ENCODE measurements at places on chromosomes 11 and 22.

- DNase-seq, result no peak
These were observed 48.9 kb downstream of the RTL6 start for GRCh38 chr22:44449061-44449682.

- DNase-seq, result peak; percentile 42
These were observed 2.7 kb upstream of the GAB2 start for GRCh38 chr11:78420255-78420764.

- DNase-seq, result no peak
These were observed 30.3 kb downstream of the PDE3B start for GRCh38 chr11:14673824-14674405.

DNA sequence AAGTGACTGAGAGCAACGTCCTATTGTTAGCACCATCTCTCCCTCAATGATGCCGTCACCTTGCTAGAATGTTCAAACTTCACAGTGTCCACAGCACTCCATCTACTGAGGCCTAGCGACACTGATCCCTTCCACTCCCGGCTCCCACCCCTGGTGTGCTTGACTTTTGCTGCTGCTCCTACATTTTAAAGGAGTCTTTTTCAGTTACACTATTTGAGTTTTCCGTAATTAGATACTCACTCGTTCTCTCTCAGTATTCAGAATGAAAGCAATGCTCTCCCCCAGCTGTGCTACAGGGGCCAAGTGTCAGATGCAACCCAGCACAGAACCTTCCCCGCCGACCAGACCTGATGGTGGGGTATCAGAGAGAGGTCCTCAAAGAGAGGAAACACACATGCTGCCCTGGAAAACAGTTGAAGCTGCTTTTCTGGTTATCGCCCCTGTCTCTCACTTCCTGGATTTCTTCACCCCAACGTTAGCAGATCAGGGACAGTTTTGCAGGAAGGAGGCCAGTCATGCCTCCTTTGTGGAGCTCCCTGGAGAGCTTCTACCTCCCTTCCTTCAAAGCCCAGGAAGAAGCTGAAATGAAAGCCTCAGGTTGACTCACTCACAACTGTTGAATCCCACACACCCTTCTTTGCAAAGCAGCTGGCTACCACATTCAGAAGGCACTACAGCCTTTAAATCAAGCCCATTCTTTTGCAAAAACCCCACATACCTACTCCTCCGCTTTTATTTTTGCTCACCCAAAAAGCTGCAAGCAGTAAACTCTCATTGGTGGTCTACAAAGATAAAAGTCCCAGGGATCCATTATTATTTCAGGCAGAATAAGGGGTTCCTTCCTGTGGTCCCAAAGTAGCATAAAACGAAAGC is 23.5 kb downstream of the LARGE1 start:
- peak; percentile 78 for DNase-seq

- no peak for DNase-seq
These were observed 16.6 kb downstream of the SCUBE1 start for GRCh38 chr22:43326331-43327156.

- DNase-seq, result no peak
These were observed 892.8 kb downstream of the NTM start for GRCh38 chr11:132263241-132263640.

DNA sequence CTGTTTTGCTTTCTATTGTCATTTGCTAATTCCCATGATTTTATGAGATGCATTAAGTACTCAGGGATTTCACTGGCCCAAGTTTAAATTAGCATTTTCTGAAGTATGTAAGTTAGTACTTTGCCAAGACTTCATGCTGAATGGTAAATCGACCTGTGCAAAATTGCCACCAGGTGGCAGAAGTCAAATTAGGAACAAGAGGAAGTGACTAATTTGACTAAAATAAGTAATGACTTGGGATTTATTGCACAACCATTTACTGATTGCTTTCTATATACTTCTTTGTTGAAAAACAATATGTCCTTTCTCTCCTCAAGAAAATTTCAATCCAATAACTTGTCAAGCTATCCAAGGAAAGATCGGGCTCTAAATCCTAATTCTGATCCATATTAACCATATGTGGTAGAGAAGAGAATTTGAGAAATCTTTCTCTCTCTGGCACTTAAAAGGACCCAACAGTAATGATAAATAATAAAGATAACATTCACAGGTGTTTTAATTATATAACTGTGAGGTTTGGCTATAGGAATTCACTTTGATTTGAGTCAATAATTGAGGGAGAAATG is 253.7 kb upstream of the CHORDC1 start:
- DNase-seq, result peak; percentile 31

DNA sequence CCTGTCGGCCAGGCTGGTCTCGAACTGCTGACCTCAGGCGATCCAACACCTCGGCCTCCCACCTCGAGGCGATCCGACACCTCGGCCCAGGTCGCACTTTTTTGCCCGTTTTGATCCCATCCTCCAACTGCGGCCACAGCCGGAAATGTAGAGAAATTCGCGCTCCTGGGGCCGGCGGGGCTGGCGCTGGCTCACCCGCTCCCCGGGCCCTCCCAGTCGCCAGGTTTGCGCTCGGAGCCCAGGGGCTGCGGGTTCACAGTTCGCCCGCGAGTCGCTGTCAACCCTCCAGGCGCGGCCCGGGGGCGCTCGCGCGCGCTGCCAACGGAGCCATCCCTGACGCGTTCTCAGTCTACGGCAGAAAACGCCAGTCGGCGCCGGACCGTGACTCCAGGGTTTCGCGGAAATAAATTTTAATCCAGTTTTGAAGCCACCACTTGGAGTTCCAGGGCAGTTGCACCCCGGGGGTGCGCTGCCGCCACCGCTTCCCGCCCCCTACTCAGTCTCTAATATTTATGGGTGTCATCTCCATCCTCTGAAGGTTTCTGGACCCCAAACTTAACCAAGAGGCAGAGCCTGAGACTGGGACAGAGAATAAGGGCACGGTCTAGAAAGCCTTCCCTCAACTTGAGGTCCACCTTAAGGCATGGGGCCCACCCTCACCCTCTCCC is 1.5 kb upstream of the KLHDC7B start:
- DNase-seq, result peak; percentile 89

DNA sequence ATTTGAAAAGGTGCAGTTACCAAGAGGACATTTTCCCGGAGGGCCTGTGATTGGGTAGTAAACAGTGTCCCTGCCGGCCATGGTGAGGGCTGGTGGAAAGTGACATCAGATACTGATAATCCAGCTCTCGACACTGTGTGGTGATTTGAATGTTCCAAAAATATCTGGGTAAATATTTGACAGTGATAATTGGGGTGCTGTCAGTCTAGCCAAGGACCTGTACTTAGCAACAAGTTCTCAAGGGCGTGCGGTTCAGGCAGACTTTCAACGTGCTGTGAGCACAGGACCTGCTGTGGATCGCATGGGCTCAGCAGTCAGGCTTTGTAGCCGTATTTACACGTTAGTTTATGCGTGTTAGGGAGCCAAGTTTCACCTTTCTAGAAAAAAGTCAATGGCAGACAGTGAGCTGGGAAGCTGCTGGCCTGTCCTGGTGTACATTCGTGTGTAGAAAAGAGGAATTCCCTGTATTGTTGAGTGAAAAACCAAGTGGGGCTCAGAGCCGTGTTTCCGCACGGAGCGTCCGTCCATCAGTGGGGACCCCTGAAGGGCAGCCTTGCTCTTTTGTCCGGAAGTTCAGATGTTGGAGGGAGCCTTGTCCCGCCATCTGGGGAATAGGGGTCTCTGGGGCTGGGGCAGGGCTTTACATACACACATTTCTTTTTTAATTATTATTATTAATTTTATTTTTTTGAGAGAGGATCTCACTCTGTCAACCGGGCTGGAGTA is 11.3 kb downstream of the TRMU start:
- DNase-seq, result no peak

DNA sequence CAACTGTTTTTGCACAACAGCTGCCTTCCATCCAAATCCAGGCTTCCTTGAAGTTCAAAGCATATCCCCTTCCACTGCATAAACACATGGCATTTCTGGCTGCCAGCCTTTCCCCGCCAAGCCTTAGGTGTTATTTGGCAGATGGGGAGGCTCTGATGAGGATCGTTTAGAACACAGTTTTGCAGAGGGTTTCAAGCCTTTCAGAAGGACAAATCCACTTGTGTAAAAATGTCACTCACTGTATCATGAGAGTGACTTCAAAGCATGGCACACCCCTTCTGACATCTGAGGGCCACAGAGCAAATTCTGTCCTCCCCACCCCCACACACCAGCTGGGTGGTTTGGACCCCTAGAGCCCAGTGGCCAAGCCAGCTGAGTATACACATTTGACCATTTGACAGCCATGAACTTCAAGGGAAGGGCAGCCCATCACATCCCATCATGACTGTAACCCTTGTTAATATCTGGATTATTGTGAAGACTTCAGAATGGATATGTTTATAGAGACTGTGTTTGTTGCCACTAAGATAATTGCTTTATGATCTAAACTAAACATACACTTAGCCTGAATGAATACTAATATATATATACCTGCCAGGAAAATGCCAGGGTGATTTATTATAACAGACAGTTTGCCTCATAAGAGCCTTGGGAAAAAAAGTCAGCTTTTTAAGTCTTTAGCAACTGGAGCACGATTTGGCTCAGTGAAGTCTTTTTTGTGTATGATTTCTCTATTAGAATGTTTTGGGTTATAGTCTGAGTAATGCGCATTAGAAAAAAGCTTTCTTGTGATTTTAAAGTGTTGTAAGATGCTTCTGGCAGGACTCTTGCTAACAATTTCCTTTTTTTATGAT is 31.9 kb downstream of the FBLN1 start:
- DNase-seq, result no peak

DNA sequence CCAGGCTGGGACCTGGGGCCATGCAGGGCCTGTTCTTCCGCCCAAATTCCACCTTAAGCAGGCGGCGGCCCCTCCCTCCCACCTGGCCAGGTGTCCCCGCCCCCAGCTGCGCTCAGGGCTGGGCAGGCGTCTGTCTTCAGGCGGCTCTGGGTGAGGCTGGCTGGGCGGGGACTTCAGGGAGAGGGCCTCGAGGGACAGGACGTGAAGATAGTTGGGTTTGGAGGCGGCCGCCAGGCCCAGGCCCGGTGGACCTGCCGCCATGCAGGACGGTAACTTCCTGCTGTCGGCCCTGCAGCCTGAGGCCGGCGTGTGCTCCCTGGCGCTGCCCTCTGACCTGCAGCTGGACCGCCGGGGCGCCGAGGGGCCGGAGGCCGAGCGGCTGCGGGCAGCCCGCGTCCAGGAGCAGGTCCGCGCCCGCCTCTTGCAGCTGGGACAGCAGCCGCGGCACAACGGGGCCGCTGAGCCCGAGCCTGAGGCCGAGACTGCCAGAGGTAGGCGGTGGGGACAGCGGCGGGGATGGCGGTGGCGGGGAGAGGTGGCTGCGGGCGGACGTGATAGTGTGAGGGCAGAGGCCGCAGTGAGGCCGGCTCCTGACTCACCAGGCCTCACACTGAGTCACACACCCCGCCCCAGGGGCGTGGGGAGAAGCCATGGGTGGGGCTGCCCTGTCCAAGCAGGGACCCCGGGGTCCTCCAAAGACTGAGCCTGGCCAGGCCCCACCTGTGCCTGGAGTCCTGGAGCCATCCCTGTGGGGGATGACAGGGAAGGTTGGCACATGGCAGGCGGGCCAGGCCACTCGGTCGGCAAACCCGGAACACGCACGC is at the start of gene PKP3:
Gene PKP3, plus strand, starts transcription at position 176 of the 824 bp plus-strand sequence. Its CDS starts 84 bp downstream, at position 260.
- DNase-seq, result peak; percentile 88

GRCh38 chr11:123480290-123480815 is 50.3 kb downstream of the GRAMD1B start:
- no peak for DNase-seq

DNA sequence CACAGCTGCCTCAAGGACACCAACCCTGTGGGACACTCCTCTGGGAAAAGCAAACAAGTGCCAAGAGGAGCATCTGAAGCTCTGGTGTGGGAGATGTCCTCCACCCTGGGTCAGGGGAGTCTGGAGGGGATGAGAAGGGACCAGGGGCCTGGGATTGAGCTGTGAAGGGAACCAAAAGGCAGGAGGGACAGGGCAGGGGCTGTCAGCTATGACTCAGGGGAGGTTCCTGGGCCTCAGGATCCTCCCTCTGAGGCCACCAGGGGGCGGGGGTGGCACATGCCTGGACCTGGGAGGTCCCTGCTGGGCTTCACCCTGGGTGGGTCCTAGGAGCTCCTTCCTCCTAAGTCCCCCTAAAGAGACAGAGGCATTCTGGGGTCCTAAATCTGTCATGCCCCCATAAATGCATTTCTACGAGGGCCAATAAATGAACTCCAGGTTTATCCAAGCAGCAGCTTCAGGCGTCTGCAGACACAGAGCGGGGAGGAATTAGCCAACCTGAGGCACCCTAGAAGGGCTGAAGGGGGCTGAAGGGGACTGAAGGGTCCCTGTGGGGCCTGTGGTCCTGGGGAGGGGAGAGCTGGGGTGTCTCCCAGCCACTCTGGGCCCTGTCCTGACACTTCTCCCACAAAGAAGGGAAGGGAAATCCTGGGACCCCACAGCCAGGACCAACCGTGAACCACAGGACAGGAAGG is 31.9 kb upstream of the IGLL5 start:
- peak; percentile 69 for DNase-seq

GRCh38 chr11:34331736-34332135 is 26.1 kb downstream of the ABTB2 start:
- DNase-seq, result no peak

DNA sequence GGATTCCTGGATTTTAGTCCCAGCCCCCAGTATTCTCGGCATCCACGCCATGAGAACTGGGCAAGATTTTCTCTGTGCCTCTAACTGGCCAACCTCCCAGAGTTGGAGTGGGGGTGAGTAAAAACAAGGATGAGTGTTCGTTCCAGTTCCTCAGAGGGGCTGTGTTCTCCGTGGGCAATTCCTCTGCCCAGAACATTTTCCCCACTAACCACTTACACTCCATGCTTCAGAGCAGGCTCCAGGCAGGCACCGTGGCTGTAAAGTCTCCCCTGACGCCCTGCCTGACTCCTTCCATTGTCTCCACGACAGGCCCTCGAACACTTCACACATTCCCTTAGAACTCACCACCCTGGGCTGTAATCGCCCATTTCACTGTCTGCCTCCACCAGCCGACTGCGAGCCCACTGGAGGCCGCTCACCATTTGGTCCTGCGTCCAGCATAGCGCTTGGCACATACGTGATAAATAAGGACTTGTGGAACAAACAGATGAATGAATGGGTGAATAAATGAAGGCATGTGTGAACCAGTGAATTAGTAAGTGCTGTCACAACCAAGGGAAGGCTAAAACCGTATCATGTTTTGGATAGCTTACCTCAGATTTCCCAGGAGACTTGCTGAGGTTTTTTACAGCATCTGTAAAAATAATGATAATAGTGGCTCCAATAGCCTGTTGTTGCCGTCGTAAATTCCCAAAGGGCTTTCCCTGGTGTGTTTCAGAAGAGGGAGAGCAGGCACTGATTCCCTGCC is 6.1 kb downstream of the APLNR start:
- peak; percentile 39 for DNase-seq

- no peak for DNase-seq
These were observed 938 bp downstream of the SHISAL1 start for GRCh38 chr22:44311855-44312170.

- DNase-seq, result no peak
These were observed 592.5 kb upstream of the B3GAT1 start for GRCh38 chr11:135004495-135004894.

- no peak for DNase-seq
These were observed 593.6 kb downstream of the NELL1 start for GRCh38 chr11:21262992-21263391.
